Stimulated activated CD8-positive, alpha-beta memory T cell treated with anti-CD3 and anti-CD28 coated beads, Interleukin-2, amount 100 ng/mL, for 1 hour (primary cell): ENCODE measurements at places on chromosomes 2 and 18.

- no peak for DNase-seq
These were observed 89.0 kb downstream of the MARCHF4 start for GRCh38 chr2:216283038-216283900.

GRCh38 chr2:45332567-45332966, 278.5 kb downstream of the SRBD1 start:
- no peak for DNase-seq

DNA sequence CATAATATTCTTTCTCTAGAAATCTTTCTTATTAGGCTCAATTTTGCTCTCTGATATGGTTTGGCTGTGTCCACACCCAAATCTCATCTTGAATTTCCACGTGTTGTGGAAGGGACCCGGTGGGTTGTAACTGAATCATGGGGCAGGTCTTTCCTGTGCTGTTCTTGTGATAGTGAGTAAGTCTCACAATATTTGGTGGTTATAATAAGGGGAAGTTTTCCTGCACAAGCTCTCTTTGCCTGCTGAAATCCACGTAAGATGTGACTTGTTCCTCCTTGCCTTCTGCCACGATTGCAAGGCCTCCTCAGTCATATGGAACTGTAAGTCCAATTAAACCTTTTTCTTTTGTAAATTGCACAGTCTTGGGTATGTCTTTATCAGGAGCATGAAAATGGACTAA, 73.8 kb downstream of the CAVIN2 start:
- no peak for DNase-seq

GRCh38 chr2:197377670-197378069, 57.2 kb downstream of the SF3B1 start:
- no peak for DNase-seq

DNA sequence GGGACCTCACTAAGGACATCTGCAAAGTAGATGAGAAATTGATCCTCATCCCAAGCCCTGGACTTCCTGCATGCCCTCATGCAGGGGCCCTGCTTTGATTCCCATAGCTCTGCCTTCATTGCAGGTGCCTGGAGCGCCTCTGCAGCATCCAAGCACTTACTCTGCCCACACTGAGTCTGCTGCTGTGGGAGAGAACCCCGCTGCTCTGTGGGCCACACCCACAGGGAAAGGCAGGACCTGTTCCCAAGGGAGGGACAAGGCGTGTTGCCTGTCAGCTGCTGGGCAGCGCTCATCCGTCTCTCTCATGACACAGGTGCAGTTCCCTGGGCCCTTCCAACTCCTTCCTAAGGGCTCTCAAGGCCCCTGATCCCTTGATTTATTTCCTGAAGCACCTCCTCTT, 266.8 kb upstream of the SMIM21 start:
- no peak for DNase-seq
